ENCODE measurements at places on chromosomes 6 and 20.

DNA sequence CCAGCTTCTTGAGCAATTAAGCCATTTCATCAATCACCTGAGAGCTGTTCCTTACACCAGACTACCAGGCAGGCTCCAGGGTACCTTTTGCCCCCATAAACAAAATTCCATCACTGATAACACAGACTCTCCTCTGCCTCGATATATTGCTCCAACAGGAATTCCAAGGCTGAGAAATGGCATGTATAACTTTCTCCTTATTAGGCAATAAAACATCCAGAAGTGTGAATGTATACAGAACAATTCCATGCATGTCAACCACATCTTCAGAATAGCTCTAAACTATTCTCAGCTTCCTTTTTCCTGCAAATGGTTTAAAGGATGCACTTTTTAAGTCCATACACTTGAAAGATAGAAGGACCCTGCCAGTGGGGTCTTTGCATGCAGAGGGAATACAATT, 73.8 kb downstream of the EDN3 start:
- DNase-seq = no peak

DNA sequence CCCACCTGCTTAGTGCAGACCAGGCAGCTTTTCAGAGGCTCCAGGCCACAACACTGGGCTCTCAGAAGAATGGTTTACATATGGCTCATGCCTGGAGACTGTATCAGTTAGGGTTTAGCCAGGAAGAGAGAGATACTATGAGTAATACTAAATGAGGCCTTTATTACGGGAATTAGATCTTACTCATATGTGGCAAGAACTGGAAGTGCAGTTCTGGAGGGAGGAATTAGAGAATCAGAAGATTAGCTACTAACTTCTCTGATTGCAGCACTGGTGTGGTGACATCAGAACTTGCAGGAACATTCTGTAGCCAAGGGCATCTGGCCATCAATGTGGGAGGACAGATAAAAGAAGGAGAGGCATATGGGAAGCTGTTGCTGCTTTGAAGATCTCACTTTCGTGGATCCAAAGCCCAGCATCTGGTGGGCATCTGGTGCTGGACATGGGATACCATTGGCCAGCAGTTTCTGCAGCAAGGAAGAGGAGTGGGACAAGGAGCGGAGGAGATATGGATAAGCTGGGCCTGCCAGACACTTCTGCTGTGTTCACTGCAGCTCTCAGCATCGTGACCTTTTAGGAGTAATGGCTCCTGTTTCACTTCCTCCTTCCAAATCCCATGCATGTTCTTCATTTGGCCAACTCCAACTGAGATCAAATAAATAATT, 248.5 kb downstream of the BTBD3 start:
- peak; percentile 26 for DNase-seq

DNA sequence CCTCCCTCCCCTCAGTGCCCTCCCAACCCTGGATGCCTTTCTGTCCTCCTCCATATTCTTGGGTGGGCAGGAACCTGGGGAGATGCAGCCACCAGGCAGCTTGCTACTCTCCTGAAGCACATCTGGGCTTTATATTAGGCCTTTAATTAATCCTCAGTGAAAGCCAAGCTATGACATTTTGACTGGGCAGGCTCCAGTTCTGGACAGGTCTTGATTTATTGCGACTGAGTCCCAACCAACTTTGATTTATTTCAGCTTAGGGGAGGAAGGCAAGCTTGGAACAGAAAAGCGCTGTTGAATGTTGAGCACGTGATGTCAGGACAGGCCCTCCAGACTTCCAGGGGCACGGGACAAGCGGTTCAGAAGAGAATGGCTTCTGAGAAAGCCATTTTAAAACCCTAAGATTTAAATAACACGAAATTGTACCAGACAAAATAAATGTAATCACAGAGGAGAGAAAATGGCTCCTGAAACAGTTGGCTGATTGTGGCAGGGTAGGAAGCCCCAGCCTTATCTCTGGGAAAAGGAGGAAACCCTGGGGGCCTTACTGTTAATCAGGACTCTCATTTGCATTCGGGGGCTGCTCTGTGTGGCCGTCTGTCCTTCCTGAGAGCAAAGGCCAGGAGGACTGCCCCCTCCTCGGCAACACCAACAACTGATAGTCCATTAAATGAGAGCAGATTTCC, 294.2 kb downstream of the FOXC1 start:
- no peak for DNase-seq

DNA sequence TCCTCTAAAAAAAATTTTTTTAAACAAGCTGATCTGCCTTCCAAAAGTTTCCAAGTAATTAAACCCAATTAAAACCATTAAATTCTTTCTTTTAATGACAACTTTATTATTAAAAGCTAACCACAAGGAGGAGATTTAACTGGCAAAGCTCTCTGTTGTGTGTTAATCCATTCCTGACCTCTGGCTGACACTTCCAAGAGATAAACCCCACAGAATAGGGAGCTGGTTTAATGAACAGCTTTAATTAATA, 230.8 kb downstream of the EYA2 start:
- DNase-seq = no peak

DNA sequence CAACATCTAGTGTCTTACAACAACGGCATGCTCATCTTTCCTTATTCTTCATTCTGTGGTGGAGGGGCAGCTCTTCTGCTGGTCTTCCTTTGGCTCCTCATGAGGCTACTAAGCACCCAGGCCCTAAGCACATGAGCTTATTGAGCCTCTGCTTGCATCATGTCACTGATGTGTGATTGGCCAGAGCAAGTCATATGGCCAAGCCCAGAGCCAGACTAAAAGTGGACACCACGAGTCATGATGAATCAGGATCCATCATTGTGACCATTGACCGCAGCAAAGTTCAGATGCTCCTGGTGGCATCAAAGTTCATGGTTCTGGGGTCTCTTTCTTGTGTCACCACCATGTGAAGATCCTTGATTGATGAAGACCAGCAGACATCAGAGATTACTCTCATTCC, 192.0 kb upstream of the FOXA2 start:
- no peak for DNase-seq

DNA sequence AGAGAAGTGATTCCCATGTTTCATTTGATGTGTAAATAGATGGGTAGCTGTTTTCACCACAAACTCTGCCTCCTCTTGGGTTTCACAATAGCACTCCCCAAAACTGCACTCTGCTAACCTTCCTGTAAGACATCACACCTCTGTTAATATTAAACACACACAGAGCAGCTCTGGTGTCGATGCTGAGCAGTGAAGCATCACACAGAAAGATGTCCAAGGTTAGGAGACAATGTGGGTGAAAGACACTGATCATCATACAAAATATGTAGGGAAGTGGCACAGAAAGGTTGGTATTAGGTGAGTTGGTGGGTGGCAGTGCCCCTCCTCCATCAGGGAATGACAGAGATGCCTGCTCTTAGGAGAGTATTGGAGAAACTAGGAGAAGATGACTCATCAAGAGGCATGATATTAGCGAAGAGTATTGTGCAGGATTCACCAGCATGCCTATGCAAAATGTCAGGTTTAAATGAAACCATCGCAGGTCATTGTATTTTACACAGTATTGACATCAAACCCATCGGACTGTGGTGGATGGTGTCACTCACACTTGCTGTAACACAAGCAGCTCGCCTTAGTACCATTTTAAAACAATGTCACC, 199.7 kb downstream of the TBXT start:
- no peak for DNase-seq

DNA sequence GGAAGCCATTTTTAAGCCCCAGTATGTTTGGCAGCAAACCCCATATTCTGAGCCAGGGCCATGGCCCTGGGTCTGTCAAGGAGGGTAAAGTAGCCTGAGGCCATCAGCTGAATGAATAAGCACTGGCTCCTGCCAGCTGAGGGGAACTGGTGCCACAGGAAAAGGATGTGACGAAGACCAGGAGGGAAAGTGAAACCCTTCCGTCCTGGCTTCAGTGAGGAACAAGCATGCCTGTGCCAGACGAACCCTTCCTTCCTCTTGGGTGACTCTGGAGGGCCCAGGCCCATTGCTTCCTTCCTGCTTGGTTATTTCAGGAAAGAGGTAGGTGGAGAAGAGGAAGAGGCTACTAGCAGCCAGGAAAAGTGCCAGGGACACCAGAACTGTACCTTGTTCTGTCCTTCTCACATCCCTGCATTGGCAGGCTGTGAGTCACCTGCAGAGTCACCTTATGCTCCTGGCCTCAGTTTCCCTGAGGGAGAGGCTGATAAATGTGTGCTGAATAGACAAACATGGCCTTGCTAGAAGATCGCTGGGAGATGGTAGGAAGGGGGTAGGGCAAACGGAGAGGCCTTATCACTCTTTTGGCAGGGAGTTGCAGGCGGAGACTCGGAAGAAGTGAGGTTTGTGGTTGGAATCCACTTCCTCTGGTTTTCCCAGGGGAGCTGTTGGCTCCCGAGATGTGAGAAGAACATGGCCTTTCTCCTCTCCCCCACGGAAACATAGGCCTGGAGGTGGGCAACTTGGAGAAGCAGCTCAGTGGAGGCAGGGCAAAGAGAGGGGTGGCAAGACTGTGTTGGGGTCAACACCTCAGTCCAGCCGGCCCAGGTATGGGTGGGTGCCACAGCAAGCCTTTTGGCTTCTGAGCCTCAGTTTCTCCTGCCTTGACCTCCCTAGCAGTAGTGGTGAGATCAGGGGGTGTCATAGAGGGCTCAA, 37.4 kb downstream of the COX4I2 start:
- no peak for DNase-seq

GRCh38 chr6:112188906-112189305, 65.5 kb downstream of the LAMA4 start:
- DNase-seq = peak; percentile 20

GRCh38 chr6:6654599-6655575, 66.4 kb downstream of the LY86 start:
- no peak for DNase-seq

DNA sequence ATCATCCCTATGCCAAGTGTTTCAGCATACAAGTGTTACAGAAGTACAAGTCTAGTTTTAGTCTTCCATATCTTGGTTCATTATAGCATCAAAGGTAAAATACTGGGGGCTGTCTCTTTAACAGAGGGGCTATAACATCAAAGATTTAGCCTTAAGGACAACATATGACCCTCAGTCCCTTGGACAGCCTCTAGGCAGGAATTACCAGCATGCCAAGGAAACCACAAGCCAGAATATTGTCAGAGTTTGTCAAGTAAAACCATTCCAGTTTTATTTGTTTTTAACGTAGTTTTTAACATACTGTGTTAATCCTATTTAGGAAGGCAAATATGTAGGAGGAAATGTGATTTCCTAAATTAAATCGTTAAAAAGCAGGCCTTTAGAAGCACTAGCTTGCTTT, 18.6 kb downstream of the ZKSCAN8 start:
- no peak for DNase-seq
